ENCODE measurements at places on chromosomes 1 and 21. TPM values are rescaled to one million over a fixed set of nuclear protein-coding genes. Genes with fewer than 3 reads are reported as not detected.

GRCh38 chr1:203860396-203861025 lies 888 bp upstream of the SNRPE start:
- peaks cover 94% of the 10 kb centered on the region for H3K36me3 ChIP-seq
- H3K27ac ChIP-seq: peak overlapping the region; percentile 100

DNA sequence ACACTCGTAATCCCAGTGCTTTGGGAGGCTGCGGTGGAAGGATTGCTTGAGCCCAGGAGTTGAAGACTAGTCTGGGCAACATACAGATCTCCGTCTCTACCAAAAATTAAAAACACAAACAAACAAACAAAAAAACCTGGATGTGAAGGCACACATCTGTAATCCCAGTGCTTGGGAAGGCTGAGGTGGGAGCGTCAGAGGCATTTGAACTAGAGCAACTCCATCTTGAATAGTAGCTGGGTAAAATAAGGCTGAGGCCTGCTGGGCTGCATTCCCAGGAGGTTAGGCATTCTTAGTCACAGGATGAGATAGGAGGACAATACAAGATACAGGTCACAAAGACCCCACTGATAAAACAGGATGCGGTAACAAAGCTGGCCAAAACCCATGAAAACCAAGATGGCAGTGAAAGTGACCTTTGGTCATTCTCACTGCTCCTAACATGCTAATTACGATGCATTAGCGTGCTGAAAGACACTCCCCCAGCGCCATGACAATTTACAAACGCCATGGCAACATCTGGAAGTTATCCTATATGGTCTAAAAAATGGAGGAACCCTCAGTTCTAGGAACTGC lies 33.2 kb upstream of the RD3 start:
- H3K27me3 ChIP-seq: no peaks in the 10 kb centered on the region
- H3K4me1 ChIP-seq: peaks cover 32% of the 10 kb centered on the region
- DNase-seq: no peak
- no peak overlapping the region for H3K27ac ChIP-seq
- no peaks in the 10 kb centered on the region for H3K36me3 ChIP-seq

GRCh38 chr1:11629184-11630016 lies 24.8 kb downstream of the FBXO2 start:
- H3K27me3 ChIP-seq: peaks cover 58% of the 10 kb centered on the region
- H3K36me3 ChIP-seq: peaks cover 7% of the 10 kb centered on the region
- no peak overlapping the region for H3K27ac ChIP-seq
- H3K4me3 ChIP-seq: no peak overlapping the region

GRCh38 chr1:168442931-168443330 lies 100.9 kb downstream of the XCL2 start:
- no peak for DNase-seq
- no peaks in the 10 kb centered on the region for H3K36me3 ChIP-seq
- H3K4me3 ChIP-seq: no peak overlapping the region
- H3K27me3 ChIP-seq: peaks cover 12% of the 10 kb centered on the region
- H3K4me1 ChIP-seq: peaks cover 10% of the 10 kb centered on the region

The PRPF38B gene
- 65.3 TPM for total RNA-seq

- H3K36me3 ChIP-seq: no peaks in the 10 kb centered on the region
- no peaks in the 10 kb centered on the region for H3K27me3 ChIP-seq
- DNase-seq: no peak
- H3K4me1 ChIP-seq: peaks cover 5% of the 10 kb centered on the region
- H3K4me3 ChIP-seq: no peak overlapping the region
These were observed 5.8 kb upstream of the KCNJ15 start for GRCh38 chr21:38250991-38251418.

DNA sequence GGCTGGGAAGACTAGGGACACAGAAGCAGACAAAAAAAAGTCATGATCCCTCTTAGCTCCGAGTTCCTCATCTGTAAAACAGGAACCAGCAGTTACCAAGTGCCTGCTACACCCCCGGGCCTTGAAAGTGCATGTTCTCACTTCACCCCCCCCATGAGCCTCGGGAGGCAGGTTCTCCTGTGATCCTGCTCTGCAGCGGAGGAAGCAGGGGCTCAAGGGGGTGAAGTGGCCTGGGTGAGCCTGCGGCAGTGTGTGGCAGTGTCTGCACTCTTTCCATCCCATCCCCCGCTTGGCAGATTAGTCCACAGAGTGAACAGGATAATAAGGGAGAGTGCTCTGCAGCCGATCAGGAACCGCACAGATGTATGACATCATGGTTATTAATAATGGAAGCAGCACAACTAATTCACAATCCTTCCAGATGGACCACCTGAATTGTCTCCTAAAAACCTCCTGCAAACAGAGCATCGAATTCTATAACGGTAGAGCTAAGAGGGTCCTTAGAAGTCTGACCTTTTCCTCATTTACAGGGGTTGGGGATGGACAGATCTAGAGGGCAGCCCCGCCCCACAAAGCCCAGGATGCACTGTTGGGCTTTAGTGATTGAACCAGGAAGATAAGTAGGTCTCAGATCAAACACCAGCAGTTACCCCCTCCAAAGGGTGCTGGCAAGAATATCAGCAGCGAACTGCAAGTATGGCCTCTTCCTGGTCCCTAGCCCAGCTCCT lies 174.1 kb upstream of the EDN2 start:
- peaks cover 2% of the 10 kb centered on the region for H3K36me3 ChIP-seq
- H3K4me3 ChIP-seq: no peak overlapping the region
- H3K4me1 ChIP-seq: peaks cover 15% of the 10 kb centered on the region
- DNase-seq: no peak

DNA sequence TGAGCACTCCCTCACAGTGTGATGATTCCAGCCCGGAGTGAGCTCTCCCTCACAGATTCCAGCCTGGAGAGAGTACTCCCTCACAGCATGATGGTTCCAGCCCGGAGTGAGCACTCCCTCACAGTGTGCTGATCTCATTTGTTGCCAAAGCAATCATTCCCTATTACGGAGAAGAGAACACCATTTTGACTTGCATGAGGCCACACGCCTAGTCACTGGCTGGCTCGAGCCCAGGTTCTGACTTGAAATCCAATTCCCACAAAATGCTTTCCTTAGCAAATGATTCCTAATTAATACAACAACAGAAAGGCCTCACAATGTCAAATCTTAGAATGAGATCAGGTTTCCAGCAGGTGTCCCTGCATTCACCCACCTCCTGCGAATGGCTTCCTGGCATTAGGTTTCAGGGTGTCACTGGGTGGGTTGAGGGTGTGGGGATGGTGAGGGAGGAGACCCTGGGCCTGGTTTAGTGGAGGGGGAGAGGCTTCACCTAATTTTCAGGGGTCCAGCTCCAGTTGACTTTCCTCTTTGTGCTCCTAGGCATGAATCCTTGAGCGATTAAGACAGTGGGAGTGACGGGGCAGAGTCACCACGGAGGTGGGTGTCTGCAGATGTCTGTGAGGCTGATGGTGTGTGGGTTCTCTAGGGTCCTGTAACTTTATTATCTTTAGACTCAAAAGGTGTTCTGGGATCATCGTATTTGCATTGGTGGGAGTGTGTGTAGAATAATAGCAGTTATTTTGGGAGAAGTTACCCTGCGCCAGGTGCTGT lies 158.5 kb downstream of the KCNJ6 start:
- H3K4me1 ChIP-seq: no peaks in the 10 kb centered on the region
- peaks cover 33% of the 10 kb centered on the region for H3K27me3 ChIP-seq

DNA sequence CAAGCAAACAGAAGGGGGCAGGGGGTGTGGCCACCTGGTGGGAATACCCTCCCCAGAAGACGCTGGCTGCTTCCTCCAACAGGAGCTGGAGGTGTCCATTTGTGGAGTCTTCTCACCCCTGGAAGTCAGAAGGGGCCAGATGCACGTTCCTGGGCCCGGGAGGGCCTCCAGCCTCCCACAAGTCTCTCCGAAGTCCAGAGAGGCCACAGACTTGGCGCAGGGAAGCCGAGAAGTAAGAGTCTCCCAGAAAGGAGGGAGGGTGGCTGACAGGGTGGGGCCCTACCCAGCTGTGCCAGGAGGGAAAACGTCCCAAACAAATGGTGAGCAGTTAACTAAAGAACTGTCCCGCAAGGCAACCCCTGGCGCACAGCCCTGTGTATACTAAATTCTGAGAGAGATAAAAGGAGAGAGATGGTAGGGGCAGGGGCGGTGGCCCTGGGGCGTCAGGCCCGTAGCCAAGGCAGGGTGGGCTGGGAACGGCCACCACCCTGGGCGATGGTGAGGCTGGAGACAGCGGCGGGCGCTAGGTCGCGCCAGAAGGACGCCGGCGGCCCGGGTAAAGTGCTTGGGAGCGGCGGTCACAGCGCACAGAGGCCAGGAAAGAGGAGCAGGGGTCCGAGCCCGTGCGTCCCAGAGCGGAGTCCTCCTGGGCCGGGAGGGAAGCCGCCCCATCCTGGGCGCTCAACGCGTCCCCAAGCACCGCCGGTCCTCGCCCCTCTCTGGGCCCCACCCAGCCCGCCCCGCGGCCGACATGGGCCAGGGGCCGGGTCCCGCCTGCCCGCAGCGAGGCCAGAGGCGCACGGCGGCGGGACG lies 1.2 kb downstream of the CHD5 start:
- peaks cover 5% of the 10 kb centered on the region for H3K36me3 ChIP-seq
- no peak overlapping the region for H3K4me3 ChIP-seq
- no peaks in the 10 kb centered on the region for H3K4me1 ChIP-seq
- no peak overlapping the region for H3K27ac ChIP-seq
- DNase-seq: no peak

DNA sequence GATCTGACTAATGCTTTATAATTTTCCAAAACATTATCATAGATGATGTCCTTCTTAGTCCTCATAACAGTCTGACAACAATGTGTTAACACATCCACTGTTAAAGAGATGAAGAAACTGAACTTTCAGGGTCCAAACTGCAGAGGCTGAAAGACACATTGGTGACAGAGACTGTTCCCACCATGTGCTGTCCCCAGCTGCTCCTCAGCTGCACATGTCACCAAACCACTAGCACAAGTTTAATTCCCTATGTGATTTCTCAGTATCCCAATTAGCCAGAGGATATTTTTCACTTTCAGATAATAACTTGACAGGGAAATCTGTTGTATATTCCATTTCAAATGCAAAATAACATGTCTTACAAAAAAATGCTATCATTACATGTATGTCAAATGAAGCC lies 24.6 kb downstream of the LAMC2 start:
- no peak overlapping the region for H3K4me3 ChIP-seq
- H3K27ac ChIP-seq: peak overlapping the region; percentile 94
- DNase-seq: no peak
- H3K36me3 ChIP-seq: peaks cover 42% of the 10 kb centered on the region
- peaks cover 36% of the 10 kb centered on the region for H3K4me1 ChIP-seq
- no peaks in the 10 kb centered on the region for H3K27me3 ChIP-seq

DNA sequence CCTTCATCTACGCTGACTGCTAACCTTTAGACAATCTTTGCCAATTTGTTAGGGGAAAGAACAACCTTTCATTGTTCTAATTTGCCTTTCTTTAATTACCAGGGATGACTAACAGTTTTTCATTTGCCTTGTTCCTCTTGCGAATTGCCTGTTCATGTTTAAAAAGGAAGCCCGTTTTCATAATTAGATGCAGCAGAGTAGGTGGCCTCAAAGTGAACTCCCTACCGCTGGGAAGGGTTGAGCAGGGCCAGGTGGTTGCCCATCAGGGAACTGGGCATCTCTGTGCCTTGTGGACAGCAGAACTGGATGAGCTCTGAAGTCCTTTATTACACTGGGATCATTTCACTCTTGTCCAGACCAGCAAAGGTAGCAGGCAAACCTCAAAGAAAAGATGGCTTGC lies 59.0 kb downstream of the HIVEP3 start:
- H3K27me3 ChIP-seq: no peaks in the 10 kb centered on the region
- no peak for DNase-seq
- H3K4me1 ChIP-seq: peaks cover 24% of the 10 kb centered on the region
- H3K36me3 ChIP-seq: no peaks in the 10 kb centered on the region
- H3K27ac ChIP-seq: no peak overlapping the region

- peaks cover 59% of the 10 kb centered on the region for H3K36me3 ChIP-seq
- DNase-seq: no peak
- no peak overlapping the region for H3K27ac ChIP-seq
These were observed 34.5 kb downstream of the SLC45A1 start for GRCh38 chr1:8352471-8352845.

- peaks cover 37% of the 10 kb centered on the region for H3K36me3 ChIP-seq
- peaks cover 26% of the 10 kb centered on the region for H3K4me1 ChIP-seq
- H3K27me3 ChIP-seq: no peaks in the 10 kb centered on the region
- peak overlapping the region; percentile 76 for H3K27ac ChIP-seq
These were observed 18.7 kb downstream of the UQCRHL start for GRCh38 chr1:15788624-15789301.

All from MCF 10A (cell line).